ENCODE measurements at places on chromosomes 11 and 22.

- DNase-seq: no peak
These were observed 33.2 kb upstream of the CAVIN3 start for GRCh38 chr11:6353367-6353987.

- DNase-seq: no peak
These were observed 427.4 kb upstream of the CADM1 start for GRCh38 chr11:115931548-115932083.

DNA sequence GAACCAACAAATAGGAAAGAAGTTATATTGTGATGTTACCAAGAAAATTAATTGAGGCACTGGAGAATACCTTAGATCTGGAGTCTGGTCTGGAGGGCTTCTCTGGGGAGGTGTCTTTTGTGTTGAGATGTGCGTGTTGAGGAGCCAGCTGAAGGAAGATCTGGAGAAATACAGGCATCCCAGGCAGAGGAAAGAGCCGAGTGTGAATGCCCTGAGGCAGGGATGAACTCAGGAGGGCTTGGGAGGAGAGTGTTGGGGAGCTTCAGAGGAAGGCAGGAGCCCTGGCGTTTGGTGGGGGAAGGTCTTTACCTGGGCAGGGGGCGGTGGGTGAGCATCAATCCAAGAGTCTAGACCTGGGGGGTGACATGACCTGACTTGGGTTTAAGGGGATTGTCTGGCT lies 13.1 kb downstream of the SYNGR1 start:
- DNase-seq: no peak

DNA sequence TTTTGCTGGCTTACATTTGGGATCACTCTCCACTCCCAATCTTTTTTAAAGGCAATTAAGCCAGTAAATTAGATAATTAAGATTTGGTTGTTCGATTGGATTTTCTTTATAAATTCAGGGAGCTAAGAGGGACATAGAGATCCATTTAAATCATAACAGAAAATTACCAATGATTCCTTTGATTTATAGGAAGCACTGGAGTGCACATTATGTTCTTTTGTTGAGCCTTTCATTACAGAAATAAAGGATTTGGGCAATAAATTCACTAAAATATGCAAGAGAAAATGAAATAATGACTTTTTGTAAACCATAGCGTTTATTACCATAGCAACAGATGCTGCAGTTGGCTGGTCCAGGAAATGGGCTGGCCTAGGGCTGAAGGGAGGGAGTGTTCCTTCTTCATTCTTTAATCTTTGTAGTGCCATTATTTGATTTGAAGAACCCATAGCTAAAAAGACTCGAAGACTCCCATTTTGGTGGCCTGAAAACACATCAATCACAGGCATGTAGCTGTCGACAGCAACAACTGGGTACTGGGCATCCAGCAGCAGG lies 73.0 kb downstream of the C2CD3 start:
- DNase-seq: no peak

- no peak for DNase-seq
These were observed 44.7 kb upstream of the SHISAL1 start for GRCh38 chr22:44357296-44357965.

- no peak for DNase-seq
These were observed 17.0 kb downstream of the IMMP1L start for GRCh38 chr11:31492320-31492913.

DNA sequence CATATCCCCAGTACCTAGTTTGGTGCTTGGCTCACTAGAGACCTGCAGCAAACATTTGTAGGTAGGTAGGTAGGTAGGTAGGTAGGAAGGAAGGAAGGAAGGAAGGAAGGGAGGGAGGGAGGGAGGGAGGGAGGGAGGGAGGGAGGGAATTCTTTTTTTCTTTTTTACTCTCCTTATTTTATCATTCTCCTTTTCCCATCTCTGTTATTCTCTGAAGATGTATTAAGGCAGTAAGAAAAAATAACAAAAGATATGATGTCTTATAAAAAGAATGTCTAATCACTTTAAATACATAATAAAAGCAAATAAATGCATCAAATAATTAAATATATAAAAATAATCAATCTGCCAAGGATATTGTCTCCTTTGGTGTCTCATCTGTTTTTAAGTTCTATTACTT lies 28.4 kb downstream of the VSIG10L2 start:
- no peak for DNase-seq

- no peak for DNase-seq
These were observed 23.8 kb downstream of the LMO2 start for GRCh38 chr11:33867996-33868646.

DNA sequence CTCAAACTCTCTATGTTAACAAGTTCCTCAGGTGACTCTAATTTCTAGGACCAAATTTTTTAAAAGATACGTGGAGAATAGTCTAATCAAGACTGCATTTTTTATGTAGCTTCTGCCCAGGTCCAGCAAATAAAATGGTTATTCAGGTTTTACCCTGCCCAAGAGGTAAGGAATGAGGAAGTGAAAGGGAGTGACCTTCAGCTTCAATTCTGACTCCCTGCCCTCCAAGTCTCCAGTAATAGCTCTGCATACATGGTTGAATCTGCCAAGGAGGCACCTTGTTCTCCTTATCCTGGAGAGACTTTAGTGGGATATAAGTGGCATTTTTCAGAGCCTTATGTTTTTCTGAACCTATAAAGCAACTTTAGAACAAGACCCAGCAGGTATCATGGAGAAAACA lies 15.5 kb downstream of the MUC15 start:
- DNase-seq: no peak

DNA sequence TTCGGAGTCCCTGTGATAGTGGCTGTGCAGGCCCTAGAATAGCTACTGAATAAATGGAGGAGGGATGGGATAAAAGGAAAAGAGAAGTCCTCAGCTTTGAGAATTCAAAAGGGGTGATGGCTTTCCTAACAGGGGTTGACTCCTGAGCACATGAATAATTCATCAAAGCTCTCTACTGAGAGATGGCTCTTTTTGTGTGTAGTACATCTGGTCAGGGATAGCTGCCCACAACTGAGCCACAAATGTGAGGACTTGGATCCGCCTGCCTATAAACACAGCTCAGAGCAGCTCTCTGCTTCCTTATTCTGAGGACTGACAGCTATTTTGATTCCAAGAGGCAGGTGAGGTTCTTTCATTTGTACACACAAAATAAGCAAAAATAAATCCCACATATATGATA lies 82.3 kb downstream of the USP35 start:
- no peak for DNase-seq

- DNase-seq: no peak
These were observed 2.8 kb upstream of the BARX2 start for GRCh38 chr11:129372609-129373488.

GRCh38 chr11:92159931-92160330 lies 64.7 kb upstream of the FAT3 start:
- DNase-seq: no peak

DNA sequence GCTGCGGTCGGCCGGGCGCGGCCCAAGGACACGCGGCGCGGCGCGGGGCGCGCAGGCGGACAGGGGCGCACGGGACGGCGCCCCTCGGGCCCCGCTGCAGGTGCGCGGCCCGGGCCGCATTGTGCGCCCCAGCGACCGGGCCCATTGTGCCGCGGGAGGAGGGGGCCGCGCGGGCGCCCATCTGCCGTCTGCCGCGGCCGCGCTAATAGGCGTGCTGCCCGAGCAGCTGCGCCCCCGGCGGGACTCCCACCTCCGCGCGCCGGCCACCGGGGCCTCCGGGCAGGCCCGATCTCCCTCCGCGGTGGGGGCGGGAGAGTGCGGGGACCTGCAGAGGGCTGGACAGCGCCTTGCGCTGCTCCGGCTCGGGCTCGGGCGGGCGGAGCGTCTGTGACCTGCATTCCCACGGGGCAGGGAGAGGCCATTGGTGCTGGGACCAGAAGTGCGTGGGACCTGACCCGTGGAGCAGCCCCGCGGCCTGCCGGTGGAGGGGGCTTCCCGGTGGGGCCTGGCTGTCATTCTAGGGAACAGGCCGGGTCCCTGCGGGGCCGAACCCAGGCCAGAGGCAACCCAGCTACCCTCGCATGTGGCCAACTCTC lies 933 bp downstream of the BRSK2 start:
- DNase-seq: no peak

- no peak for DNase-seq
These were observed 27.3 kb downstream of the FAM168A start for GRCh38 chr11:73570415-73571114.

- no peak for DNase-seq
These were observed 6.0 kb downstream of the RNF169 start for GRCh38 chr11:74754507-74755252.

- DNase-seq: no peak
These were observed 3.4 kb upstream of the SCUBE1 start for GRCh38 chr22:43346521-43346929.

DNA sequence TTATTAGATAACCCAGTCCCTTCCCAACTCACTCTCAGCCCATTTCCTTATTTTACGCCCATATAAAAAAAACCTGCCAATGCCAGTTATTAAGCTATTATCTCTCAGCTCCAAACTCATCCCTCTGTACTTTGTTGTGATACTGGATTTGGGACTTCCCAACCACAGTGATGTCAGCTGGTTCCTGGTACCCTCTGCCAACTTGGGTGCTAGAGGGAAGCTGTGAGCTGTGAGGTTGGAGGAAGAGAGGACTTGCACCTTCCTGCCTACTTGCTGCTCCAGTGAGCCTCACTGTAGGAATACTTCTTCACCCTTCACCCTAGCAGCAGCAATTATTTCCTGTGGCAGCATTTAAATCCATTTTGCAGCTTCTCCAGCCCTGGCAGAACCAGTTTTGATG lies 19.2 kb upstream of the CSF2RB start:
- DNase-seq: no peak

GRCh38 chr11:113817162-113817561 lies 37.6 kb downstream of the CLDN25 start:
- DNase-seq: no peak

DNA sequence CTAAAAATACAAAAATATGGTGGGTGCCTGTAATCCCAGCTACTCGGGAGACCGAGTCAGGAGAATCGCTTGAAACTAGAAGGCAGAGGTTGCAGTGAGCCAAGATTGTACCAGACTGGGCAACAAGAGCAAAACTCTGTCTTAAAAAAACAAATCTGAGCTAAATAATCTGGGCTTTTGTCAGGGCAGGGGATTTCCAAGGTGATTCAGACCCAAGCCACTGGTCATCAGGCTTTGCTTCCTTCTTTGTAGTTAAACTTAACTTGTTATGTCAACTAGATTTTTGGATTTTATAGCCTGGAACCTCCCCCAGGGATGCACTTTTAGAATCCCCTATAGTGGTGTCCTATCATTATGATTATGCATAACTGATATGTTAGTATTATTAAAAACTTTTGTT lies 27.0 kb upstream of the SLC22A8 start:
- no peak for DNase-seq

- DNase-seq: no peak
These were observed 111.3 kb downstream of the SLC17A6 start for GRCh38 chr11:22449441-22449840.

- no peak for DNase-seq
These were observed 16.0 kb downstream of the PIM3 start for GRCh38 chr22:49976439-49977175.

GRCh38 chr22:27173530-27173929 lies 516.1 kb downstream of the MIAT start:
- DNase-seq: no peak

DNA sequence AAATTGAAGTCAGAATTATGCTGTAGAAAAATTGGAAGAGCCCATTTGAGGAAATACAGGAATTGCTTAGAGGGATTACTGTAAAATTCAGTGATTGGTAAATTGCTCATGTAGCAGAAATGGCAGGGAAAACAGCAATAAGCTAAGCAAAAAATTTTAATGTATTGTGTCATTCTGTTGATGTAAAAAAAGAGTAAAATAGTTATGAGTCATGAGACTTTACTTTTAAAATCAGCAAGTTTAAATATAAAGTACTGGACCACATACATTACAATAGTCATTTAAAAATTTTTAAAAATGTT lies 10.4 kb downstream of the PDHX start:
- DNase-seq: no peak

DNA sequence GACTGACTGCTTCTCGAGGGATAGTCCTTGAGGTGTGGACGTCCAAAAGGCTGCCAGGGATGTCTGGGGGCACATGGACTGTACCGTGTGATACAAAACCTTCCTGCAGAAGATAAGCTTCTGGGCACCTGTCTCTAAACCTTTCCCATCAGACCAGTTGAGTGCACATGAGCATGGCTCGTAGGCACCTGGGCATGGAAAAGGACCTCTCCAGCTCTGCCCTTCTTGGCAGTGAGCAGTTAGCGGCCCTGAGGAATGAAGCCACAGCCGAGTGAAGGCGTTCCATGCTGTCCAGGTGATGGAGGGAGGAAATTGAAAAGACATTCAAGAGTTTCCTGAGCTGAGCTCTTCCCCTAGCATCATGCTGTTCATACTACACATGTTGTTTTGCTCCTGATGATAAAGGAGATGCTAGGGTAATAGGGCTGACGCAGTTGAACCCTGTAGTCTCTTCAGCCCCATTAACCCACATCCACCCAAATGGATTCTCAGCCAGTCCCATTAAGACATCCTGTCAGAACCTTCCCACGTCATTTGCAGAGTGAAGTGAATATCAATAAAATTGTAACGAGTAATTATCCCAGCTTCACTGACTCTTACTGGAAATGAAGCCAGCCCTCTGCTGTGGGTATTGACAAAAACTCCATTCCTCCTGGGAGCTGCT lies 138.6 kb downstream of the KIRREL3 start:
- DNase-seq: no peak

GRCh38 chr11:126026579-126026978 lies 36.1 kb downstream of the CDON start:
- DNase-seq: no peak

GRCh38 chr11:104286129-104286528 lies 122.2 kb upstream of the PDGFD start:
- DNase-seq: no peak

DNA sequence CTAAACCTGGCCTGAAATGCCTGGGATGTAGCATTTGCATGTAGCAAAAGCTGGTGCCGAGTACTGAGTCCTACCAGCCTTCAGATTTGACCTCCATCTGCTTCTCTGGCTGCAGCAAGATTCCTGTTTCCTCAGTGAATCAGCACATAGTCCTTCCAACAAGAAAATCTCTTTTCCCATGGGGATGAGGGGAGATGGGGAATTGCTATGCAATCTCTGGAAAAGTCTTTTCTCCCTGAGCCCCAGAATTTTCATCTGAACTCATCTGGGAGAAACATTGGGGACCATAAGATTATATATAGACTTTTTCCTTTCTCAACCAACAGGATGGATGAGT lies 32.0 kb upstream of the YWHAH start:
- DNase-seq: no peak

GRCh38 chr11:27291954-27292636 lies 70.9 kb downstream of the CCDC34 start:
- DNase-seq: no peak

DNA sequence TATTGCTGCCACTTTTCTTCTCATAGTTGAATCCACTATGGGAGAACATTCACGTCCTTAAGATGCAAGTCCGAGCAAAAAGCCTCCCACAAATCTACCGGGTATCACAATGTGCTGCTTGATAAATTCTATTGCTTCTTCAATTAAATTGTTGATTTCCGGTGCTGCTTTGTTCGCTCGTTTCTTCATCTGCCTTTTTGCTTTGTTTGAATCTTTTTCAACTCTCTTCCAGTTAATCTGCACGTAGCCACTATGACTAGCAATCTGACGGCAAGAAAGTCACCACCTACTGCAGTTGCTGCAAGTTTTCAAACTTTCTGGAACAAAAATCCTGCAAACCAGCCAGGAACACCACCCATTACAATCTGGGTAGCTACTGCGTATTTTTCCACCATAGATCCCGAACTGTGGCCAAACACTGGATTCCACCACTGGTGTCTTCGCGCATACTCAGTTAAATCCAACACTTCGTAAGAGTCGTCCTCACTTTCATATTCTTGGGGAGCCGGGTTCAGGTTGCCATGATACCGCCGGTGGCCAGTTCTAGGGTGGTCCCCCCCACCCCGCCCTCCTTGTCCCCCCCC lies 59.1 kb downstream of the CLMP start:
- no peak for DNase-seq

Data from GOT3 (cell line).